ENCODE measurements at places on chromosomes 11 and 22. TPM values are rescaled to one million over a fixed set of nuclear protein-coding genes. Genes with fewer than 3 reads are reported as not detected.

ALDH3B2 gene
- total RNA-seq, result not detected

C11orf52 gene
- total RNA-seq, result 2.2 TPM

ALDH3B1 gene
- 0.32 TPM for total RNA-seq

SHISAL1 gene
- total RNA-seq, result 5.8 TPM

FAM83F gene
- 18.9 TPM for total RNA-seq

CCDC116 gene
- total RNA-seq, result not detected

OLFML1 gene
- total RNA-seq, result 0.24 TPM

SCGB1A1 gene
- not detected for total RNA-seq

ADM gene
- 94.1 TPM for total RNA-seq

FXYD2 gene
- 1.1 TPM for total RNA-seq

KIRREL3 gene
- 0.32 TPM for total RNA-seq

- no peak for DNase-seq
Observed at GRCh38 chr11:129974237-129974636, 28.4 kb downstream of the PRDM10 start.

- no peak for DNase-seq
Observed at GRCh38 chr11:115244758-115245157, 259.5 kb downstream of the CADM1 start.

- DNase-seq, result no peak
Observed at GRCh38 chr22:47605886-47606285, 843.4 kb downstream of the TBC1D22A start.

DNA sequence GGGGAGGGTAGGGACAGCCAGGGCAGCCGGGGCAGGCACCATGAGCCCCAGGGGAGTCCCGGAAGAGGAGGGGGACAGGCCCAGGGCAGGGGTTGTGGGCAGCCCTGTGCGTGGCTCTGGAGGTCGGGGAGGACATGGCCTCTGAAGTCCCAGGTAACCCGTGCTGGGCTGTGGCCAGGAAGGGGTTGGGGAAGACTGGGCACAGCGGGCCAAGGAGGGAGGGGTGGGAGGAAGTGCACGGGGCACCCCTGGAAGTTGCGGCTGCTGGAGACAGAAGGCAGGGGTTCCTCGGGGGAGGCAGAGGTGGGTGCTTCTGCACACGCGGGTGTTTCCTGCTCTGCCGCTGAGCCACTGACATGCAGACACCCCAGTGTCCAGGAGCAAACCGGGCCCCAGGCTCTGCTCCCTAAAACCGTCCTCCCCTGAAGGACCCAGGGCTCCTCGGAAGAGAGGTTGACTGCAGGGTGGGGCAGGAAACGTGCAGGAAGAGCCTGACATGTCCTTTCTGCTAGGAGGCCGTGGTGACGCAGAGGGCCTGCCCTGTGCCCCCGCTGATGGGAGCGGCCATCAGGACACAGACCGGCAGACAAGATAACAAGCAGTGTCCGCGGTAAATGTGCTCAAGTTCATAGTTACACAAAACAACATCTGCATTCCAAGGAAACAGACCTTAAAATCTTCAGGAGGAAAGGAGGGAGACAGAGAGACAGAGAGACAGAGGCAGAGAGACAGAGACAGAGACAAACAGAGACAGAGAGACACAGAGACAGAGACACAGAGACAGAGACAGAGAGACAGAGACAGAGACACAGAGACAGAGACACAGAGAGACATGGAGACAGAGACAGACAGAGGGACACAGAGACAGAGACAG, 5.7 kb downstream of the TNNI2 start:
- DNase-seq, result no peak

DNA sequence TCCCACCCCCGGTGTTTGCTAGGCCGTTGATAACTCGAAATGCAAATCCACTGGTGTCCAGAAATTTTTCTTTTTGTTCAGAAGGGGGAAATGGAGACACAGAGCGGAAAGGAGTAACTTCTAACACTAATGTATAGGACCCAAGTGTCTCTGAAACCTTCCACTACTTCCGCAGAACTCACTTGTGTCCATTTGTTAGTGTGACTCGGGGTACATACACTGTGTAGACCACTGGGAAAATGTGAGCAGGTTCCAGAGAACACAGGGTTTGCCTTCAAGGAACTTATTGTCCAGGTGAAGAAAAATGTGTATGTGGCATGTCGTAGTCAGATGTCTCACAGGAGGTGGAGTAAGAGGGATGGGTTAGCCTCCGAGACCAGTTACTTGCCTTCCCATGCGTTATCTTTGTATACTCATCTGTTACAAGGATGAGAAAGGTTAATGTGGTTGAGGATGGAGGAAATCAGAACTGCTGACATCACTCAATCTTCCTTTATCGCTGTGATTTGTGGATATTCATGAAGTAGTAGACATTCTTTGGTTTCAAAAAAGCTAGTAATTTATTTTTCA, 857 bp downstream of the ARCN1 start:
- no peak for DNase-seq

DNA sequence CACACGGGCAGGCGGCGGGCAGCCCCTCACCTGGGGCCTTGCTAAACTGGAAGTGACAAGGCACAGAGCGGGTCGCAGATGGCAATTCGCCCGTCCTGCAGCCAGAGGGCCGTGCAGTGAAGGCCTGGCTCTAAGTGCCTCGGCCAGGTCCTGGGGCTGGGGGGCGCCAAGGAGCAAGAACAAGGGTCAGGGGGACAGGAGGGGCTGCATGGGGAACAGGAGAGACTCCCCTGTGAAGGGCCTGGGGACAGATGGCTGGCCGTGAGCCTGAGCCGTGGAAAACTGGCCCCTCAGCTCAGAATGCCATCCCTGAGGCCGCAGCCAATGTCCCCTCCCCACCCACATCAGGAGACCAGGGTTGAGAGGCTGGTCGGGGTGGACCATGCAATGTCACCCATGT, 60.0 kb downstream of the RTL6 start:
- peak; percentile 70 for DNase-seq

- DNase-seq, result no peak
Observed at GRCh38 chr11:36153551-36153950, 135.7 kb downstream of the COMMD9 start.

- no peak for DNase-seq
Observed at GRCh38 chr11:131906963-131907362, 536.5 kb downstream of the NTM start.

DNA sequence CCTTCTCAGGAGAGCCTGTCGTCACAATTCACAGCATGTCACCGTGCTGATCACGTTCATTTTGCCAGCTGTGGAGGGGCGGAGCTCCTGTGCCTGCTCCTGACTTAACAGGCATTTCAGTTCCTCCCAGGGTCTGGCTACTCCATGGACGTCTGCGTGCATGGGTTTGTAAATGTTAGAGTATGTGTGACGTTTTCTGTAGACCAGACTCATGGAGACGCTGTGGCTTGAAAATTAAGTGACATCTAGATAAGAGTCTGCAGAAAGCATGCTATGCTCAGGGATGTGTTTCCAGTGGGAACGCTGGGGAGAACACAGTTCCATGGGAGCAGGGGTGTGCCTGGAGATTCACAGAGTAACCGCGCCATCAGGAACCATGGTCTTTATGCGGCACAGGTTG, 804.0 kb downstream of the TBC1D22A start:
- DNase-seq, result no peak

DNA sequence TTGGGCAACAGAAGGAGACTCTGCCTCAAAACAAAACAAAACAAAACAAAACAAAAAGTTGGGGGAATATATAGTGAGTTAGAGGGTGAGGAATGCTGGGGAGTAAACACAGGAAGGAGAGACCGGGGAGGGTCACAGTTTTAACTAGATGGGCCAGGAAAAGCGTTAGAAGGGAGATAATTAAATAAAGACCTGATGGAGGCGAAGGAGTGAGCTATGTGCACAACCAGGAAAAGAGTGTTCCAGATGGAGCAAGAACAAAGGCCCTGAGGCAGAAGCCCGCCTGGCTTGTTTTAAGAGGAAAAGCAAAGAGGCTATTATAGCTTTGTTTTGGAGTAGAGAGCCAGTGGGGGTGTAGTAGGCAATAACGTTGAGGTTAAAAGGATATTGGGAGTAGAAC, 4.8 kb upstream of the PLA2G6 start:
- no peak for DNase-seq

- DNase-seq, result no peak
Observed at GRCh38 chr22:46723882-46724281, 14.2 kb downstream of the CERK start.

- DNase-seq, result no peak
Observed at GRCh38 chr11:19963697-19964387, 196.4 kb downstream of the DBX1 start.

GRCh38 chr11:128161994-128162393, 425.4 kb downstream of the ETS1 start:
- DNase-seq, result no peak

- DNase-seq, result no peak
Observed at GRCh38 chr11:13062115-13062514, 53.0 kb downstream of the RASSF10 start.

GRCh38 chr11:73271936-73272679, at the start of gene P2RY6:
Gene P2RY6, plus strand, starts transcription at chr11:73272338. Its CDS starts 24,181 bp downstream, at chr11:73296519.
- no peak for DNase-seq

DNA sequence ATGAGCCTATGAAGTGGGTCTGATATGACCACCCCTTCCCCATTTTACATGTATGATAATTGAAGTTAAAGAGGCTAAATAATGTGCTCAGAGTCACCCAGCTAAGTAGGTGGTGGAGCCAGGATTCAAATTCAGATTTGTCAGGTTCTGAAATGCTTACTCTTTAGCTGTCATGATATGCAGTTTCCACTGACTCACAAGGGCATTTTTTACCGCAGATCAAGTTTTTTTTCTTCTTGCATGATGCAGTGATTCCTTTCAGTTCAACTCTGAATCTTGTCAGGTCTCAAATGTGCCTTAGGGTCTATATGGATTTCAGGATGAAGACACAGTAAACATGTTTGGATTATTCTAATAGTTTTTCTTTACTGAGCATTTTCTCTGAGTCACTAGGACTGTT, 12.6 kb upstream of the TRIM44 start:
- DNase-seq, result no peak

- no peak for DNase-seq
Observed at GRCh38 chr11:76512851-76513653, 68.2 kb downstream of the EMSY start.

- no peak for DNase-seq
Observed at GRCh38 chr11:117000014-117000737, 98.1 kb downstream of the SIK3 start.

GRCh38 chr11:30100495-30100894, 83.7 kb upstream of the KCNA4 start:
- DNase-seq, result no peak

- no peak for DNase-seq
Observed at GRCh38 chr22:39150848-39151215, 1.6 kb downstream of the CBX7 start.

DNA sequence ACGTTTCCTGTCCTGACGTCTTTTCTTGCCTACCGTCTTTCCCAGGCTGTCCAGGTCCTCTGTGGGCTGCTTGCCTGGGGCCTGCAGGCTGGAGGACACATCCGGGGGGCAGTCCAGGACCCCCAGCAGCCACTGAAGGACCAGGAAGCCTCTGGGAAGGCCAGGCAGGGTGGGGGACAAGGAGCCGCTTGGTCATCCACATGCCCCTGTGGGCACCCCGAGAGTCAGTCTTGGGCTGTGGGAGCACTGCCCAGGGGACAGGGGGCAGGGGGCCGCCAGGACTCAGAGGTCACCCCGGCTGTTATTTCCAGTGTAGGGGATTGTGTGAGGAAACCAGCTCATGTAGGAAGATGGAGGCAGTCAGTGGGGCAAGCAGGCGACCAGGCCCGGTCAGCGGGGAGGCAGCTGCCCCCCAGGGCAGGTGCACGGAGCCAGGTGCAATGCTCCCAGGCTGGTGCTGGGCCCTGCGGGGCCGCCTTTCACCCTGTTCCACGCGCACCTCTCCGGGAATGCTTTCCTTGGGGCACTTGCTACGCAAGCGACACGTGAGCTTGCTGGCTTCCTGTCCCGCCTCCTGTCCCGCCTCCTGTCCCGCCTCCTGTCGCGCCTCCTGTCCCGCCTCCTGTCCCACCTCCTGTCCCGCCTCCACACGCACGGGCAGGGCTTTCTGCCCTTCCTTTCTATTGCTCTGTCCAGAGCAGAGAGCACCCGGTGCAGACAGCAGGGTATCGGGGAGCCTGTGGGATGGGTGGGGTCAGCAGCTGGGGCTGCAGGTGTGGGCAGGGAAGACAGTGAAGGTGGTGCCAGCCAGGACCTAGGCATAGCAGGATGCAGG, 39.5 kb downstream of the MUC5B start:
- peak; percentile 83 for DNase-seq

GRCh38 chr11:95850137-95850536, 59.8 kb downstream of the CEP57 start:
- no peak for DNase-seq

GRCh38 chr11:76744186-76745043, 38.7 kb upstream of the TSKU start:
- DNase-seq, result no peak

GRCh38 chr11:47326198-47326597, 26.3 kb downstream of the MYBPC3 start:
- DNase-seq, result no peak

GRCh38 chr11:69003301-69003865, 9.7 kb downstream of the MRGPRF start:
- DNase-seq, result no peak

DNA sequence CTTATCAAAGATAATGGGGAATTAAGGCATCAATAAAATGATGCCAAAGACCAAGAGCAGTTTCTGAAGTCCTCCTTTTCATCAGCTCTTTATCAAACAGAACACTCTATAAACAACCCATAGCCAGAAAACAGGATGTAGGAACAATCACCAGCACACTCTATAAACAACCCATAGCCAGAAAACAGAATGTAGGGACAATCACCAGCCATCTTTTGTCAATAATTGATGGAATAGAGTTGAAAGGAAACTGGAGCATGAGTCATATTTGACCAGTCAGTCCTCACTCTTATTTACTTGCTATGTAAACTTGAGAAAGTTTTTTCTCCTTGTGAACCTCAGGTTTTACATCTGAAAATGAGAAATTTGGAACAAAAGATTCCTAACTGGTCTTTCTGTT, 10.0 kb downstream of the MS4A2 start:
- DNase-seq, result no peak

- DNase-seq, result no peak
Observed at GRCh38 chr11:96203567-96204365, 139.2 kb downstream of the MAML2 start.

DNA sequence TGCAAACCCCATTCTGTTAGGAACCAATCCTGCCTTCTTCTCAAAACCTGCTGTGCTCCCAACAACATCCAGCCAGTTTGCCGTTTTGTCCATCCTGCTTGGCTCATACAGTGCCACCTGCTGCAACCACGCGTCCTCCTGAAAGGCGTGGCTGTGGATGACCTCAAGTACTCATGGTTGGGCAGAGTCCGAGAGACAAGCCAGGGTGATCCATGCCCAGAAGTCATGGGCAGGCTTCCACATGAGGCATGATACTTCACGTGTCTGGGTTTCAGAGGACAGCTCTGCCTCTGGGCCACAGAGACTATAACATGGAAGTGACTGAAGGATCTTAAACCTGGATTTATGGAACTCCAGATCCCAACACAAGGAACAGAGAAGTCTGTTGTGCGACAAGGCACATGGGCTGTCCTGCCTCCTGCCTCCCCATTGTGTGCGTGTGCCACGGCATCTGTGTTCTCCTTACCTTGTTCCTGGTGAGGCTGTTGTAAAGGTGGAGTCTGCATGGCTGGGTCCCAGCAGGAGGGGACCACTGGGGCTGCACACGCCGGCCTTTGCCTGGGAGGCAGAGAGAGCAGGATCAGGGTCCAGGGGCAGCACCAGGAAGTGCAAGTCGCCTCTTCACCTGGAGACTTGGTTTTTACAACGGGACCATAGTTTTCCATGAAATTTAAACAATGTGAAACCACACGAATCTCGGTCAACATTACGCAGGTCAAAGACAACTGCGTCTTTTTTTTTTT, 15.4 kb downstream of the CARS1 start:
- no peak for DNase-seq
